ENCODE measurements at places on chromosomes 5 and 9.

DNA sequence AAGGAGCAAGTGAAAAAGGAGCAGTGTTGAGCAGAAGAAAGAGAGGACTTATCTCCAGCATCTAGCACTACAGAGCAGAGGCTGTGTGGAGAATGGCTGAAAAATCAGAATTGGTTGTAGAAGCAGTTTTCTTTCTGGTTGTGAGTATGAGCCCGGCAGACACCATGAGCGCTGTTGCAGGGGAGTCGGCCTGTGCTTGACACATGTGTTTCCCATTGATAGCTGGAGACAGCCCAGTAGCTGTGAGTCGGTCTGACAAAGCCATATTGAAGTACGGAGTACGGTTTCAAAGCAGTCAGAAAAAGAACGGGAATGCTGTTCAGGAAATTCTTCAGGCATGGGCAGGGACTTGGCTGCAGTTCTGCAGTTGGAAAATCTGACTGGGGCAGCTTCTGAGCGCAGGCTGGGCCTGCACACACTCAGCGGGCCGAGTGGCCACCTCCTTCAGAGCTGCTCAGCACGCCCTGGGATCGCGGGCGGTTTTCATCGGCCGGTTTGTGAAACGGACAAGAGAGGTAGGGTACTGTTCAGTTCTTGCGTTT lies at the start of gene SGCD:
Gene SGCD (plus strand): TSS at position 447 of the 542 bp plus-strand sequence.
- no peak for ATAC-seq

DNA sequence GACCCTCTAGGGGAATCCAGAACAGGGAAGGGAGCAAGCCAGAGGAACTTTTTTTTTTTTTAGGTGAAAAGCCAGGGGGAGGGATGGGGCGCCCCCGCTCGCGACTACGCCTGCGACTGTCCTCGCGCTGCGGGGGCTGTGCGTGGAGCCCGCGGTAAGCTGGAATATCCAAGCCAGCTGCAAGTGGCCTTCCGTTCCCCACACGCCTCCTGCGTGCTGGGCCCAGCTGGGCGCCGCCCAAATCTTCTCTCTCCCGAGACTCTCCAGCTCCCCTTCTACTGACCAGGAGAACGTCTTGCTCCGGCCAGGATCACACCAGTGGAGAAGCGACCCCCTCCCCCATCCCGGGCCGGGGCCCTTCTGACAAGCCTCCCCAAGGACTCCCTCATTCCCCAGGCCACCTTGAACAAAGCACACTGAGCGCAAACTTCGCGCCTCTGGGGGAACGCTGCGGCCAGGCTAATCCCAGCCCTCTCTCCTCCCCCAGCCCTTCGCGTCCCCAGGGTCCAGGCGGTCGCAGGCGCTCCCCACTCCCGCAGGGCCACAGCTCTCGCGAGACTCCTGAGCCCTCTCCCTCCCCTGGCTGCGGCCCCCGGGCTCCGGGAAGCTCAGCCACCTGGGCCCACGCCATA lies 6.6 kb downstream of the BARX1 start:
- ATAC-seq: no peak

DNA sequence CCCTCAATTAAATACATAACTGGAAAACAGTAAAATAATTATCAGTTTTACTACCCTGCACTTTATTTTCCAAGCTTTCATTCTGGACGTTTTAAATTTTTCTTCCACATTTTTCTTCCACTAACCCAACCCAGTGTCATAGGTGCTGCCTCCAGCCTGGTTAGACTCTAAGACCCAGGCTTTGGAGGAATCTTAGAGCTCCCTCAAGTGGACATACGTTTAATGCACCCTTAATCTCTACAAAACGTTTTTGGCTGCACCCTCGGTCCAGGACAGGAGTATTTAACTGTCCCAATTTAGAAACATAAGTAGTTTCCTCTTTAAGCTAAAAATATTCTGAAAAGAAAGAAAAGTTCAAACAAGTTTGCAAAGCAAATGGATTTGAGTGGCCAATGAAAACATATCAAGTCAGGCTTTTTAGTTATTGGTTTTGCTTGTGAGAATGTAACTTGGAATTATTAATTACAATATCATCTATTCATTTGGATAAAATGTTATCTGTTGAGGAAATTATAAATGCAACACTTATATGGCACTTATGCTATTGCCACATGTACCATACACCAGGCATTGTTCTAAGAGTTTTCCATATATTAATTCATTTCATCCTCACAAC lies 38.9 kb downstream of the CDH6 start:
- no peak for ATAC-seq

DNA sequence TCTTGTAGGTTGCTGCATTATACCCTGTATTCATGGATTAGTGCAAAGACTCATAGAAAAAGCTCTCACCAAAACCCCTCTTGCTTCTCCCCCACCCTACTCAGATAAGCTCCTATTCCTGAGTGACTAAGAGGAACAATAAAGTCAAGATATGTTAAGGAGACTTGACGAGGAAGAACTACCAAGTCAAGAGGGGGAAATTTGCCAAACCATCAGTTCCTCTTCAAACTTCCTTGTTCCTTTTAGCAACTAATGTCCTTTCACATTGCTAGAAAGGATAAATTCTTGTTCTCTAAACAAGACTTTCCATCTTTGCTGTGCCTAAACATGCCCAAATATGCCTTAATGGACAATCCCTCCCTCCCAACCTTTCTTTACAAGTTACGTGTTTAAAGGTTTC lies 27.0 kb downstream of the CNOT8 start:
- no peak for ATAC-seq

DNA sequence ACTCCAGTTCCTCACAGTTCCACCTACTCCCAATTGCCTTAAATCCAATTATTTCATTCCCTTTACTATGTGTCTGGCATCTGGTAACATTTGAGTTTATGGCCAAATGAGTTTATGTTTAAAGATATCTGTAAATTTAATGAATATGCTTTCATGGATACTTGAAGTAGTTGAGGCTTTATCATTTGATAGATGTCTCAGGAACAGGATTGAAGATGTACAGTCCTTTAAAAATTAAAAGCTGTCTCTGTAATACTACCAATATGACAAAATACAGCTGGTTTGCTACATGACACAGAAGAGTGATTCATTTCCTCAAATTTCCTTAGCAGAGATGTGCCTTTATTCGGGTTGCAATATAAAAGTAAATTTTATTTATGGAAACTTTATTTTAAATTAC lies 2326.0 kb upstream of the ACO1 start:
- no peak for ATAC-seq

DNA sequence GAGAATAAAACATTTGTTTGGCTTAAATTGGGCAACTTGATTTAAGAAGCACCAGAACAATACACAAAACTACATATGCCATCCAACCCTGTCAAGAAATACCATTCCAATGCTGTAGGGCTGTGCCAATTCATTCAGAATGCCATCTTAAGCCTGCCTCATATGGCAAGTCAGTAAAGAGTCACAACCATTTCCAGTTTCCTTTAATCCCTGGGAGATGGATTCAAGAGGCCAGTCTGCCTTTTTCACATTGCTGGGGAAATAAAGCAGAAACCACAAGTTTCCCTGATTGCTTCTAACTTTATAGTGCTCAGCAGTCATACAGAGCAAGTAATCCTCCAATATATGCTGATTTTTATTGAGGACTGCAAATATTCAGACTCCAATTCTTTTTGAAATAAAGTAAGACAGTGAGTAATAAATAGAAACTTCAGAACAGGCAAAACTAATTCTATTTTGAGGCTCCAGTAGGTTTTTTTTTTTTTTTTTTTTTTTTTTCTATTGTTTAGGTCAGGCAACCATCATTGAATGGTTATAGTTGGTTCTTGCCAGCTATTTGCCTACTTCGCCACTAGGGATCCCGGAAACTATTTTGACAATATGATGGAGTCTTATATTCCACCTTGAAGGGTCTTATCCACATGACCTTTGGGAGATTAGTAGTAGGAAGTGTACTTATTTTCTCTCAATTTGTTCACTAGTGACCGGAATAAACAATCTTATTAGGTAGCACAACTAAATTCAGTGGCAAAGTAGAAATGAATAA lies 400.9 kb upstream of the MEF2C start:
- no peak for ATAC-seq

- no peak for ATAC-seq
These were observed 6.6 kb upstream of the FBP1 start for GRCh38 chr9:94645901-94646300.

DNA sequence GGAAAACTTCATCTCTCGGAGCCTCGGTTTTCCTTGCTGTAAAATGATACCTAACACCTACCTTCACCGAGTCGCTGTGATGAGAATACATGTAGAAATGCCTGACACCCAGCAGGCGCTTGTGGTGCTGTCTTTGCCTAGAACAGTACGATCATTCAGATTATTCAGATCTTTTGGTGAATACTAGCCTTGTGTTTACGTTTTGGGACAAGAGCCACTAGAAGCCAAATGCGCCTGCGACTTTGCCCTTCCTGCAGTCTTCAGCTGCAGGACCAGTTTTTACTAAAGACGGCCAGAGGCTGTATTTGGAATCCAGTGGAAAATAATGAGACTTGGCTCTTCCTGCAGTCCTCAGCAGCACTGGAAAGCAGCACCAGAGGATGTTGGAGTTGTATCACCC lies 189.6 kb downstream of the TRIO start:
- ATAC-seq: no peak

DNA sequence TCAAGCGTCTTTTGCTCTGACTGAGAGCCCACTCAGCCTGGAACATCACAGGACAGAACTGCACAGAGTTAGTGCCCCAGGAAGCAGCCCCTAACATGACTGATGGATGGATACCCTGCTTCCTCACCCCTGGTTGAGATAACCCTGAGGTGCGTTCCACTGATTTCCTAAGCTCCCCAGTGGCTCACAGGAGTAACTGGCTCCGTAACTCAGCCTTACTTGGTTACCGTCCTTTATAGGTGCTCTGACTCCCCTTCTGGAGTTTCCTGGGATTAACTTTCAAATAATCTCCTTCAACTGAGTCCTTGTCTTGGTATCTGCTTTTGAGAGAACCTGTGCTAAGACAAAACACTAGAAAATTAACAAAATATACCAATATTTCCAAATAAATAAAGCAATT lies 449.5 kb downstream of the AGTPBP1 start:
- no peak for ATAC-seq

DNA sequence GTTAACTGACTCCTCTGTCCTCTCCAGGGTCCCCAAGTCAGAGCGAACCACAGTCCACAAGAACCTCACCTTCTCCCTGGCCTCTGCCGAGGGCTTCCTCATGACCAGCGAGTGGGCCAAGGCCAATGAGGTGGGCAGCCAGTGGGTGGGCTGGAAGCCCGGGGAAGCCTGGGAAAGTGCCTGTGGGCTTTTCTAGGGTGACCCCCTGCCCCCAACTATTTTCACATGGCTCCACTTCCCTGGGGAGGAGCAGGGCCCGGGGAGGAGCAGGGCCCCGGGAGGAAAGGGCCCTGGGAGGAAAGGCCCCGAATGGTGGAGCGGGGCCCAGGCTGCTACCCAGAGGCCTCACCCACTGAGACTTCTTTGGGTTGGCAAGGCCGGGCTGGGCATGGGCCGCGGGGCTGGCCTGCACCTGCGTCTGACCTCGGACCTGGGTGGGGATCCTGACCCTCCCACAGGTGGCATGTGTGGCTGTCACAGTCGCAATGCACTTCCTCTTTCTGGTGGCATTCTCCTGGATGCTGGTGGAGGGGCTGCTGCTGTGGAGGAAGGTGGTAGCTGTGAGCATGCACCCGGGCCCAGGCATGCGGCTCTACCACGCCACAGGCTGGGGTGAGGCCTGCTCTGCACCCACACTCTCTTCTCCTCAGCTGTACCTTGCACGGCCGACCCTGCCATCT lies 17.9 kb downstream of the ADGRD2 start:
- ATAC-seq: no peak

DNA sequence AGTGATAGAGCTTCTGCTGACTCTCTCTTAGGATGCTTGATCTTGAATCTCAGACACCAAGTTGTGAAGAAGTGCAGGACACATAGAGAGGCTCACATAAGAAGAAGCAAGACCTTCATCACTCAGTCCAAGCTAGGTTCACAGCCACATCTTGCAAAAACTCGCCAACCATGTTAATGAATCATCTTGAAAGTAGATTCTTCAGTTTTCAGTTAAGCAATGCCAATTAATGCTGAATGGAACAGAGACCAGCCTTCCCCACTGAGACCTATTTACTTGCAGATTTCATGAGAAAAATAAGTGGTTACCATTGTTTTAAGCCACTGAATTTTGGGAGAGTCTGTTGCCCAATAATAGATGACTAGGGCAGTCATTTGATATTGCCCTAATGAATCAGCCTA lies 217.7 kb upstream of the EDIL3 start:
- ATAC-seq: no peak

GRCh38 chr5:72063219-72063819 lies 44.0 kb upstream of the MAP1B start:
- ATAC-seq: no peak

DNA sequence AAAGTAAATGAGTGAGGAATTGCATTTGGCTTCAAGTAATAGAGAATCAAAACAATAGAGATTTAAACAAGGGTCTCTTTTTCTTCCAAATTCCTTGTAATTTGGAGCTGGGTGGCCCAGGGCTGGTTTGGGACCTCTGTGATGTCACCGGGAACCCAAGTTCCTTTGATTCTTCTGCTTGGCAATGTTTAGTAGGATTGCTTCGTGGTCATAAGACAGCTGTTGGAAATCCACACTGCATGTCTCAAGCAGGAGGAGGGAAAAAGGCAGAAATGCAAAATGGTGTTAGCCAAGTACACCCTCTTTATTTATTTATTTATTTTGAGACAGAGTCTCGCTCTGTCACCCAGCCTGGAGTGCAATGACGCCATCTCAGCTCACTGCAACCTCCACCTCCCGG lies 72.6 kb upstream of the IL12B start:
- no peak for ATAC-seq

DNA sequence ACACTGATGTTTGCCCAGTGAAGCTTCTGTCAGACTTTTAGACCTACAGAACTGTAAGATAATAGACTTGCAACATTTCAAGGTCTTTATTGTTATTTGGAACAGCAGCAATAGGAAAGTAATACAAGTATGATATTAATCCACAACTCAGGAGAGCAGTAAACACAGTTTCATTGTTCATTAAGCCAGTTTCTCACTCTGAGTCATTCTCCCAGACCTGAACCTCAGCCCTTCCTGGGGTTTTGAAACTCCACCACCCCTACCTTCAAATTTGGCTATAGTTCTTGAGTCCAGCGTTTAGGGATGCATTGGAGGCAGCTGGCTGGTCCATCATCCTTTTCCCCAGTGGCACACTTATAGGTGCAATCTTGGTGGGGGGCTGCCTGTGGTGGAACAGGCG lies 203.2 kb downstream of the RAB3C start:
- ATAC-seq: peak; percentile 37

GRCh38 chr9:101275769-101276250 lies 109.0 kb downstream of the BAAT start:
- ATAC-seq: no peak

GRCh38 chr9:98850851-98851729 lies 43.6 kb downstream of the GALNT12 start:
- ATAC-seq: no peak

DNA sequence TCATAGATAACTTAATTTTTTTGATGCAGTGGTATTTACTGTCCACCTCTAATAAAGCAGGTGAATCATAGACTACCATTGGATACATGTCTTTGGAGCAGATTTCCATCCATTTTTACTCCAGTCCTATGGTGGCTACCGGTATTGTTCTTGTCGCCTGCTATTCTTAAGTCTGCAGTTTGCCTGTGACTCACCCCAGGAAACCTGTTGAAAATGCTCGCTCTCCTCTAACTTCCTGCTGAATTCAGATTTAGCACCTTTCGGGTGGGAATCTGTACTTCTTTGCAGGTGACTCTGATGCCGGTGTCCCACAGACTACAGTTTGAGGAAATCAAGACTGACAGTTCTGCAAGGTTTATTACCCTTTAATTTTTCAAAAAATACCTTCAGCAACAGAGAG lies 58.8 kb upstream of the DHFR start:
- ATAC-seq: no peak
